Renal pelvis (tissue), 12 donors: ENCODE measurements at places on chromosomes 7 and 10.

- DNase-seq = no peak
Observed at GRCh38 chr10:49325131-49325915, 26.4 kb downstream of the C10orf71 start.

DNA sequence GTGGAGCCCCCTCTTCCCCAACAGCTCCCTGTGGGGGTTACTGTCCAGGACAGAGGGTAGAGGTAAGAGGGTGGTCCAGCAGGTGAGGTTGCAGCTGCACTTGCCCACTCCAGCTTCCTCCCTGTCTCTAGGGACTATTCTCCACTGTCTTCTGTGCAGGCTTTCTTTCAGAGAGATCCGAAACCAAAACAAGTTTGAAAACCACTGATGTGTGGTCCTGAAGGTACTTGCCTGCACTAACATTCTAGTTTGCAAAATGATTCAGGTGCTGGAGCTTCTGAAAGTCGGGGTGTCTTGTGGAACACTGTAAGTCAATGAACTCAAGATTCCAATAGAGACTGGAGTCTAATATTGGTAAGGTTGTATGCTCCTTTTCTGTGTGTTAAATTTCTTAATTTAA is 63.1 kb downstream of the BLNK start:
- no peak for DNase-seq

DNA sequence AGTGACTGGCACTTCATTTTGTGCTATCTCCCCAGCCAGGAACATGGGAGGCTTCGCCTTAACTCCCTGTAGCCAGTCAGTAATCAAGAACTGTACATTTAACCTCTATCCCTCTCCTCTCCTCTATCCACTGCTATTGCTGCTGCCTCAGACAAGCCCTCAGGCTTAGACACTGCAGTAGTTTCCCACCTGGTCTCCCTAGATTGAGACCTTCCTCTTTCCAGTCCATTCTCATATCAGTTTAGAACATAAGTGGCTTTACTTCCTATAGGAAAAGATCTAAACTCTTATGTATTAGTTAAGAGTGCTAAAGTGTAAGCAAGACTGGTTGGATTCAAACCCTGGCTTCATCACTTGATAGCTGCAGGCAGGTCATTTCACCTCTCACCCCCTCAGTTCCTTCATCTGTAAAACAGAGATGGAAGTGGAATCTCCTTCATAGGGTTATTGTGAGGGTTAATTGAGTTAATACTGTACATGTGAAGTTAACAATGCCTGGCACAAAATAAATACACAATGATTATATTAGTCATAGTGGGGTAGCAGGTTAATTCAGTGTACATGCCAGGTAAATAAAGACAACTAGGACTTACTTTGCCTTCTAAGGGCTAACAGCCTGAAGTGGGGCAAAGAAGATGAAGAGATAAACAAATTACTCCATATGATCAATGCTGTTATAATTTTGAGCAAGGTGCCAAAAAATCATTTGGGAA is 76.1 kb downstream of the ZNF277 start:
- DNase-seq = no peak

DNA sequence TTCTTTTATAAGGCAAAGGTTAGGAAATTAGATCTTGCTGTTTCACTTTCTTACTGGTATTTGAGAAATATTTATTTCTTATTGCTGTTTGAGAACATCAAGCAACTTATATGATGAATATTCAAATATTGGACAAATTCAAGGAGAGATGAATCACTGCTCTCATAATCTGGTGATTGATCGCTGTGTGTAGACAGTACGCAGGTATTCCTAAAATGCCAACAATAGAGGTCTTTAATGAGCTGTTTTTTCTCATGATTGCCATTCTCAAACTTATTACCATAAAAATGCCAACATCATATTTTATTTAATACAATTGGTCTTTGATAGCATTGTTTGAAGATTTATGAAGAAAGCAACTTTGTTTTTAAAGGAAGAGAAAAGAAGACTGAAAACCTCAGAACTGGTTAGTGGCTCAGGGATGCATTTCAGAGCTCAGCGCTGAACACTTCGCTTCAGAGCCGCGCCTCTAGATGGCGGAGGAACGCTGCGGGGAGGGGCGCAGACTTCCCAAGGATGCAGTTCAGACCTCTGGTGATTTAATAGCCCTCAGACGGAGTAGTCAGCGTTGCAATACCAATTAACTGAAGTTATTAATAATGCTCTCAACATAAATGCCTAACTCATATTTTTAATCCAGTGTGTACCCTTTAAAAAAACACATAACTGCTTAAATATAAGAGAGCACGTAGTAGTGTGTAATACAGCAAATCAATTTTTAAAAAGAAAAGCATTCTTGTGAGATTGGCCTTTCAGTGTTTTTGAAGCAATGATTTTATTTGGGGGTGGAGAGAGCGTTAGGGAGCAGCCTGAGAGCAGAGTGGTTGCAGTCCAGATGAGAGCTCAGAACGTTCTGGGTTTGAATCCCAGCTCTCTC is 38.5 kb upstream of the STEAP4 start:
- peak; percentile 58 for DNase-seq

DNA sequence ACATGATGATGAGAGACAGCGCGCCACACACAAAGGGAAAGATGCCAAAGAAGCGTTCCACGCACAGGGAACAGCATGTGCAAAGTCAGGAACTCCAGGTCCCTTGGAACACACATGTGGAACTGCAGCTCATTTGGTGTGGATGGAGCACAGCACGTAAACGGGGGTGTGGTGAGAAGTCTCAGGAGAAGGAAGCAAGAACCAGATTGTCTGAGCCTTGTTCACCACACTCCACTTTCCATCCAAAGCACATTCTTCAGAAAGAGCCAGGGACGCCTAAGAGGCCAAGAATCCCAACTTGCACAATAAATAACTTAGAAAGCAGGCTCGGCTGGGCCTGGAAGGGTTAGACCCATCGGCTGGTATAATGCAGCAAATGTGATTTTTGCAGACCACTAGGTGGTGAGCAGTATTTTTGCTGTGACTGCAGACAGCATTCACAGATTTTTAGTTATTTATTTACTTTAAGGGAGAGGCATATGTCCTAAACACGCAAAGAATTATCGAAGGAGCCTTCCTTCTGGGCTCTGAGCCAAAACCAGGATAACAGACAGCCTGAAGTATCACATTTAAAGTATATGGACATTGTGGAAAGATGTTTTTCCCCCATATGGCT is 27.9 kb upstream of the ASCC1 start:
- DNase-seq = peak; percentile 74

- no peak for DNase-seq
Observed at GRCh38 chr10:11162828-11163599, 145.3 kb downstream of the CELF2 start.

DNA sequence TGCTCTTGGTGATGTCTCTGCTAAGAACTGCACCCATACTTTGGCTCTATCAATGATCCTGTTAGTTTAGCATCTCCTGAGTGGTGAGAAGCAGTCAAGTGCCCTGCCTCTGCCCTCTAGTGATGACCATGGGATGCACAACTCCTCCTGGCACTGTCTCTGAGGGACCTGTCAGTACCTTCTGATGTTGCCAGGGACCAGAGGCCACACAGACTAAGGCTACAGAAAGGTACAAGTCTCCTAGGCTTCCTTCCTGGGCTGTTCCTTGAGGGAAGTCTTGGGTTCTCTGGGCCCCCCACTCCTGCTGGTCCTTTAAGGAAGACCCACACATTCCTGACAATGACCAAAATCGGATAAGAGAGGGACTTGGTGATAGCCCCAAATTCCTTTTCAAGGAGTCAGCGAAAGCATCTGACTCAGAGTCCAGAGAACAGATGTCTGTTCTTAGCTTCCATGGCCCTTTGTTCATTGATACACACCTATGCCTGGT is 15.3 kb downstream of the NKX2-3 start:
- no peak for DNase-seq

- DNase-seq = no peak
Observed at GRCh38 chr7:40612298-40612697, 477.5 kb downstream of the SUGCT start.

DNA sequence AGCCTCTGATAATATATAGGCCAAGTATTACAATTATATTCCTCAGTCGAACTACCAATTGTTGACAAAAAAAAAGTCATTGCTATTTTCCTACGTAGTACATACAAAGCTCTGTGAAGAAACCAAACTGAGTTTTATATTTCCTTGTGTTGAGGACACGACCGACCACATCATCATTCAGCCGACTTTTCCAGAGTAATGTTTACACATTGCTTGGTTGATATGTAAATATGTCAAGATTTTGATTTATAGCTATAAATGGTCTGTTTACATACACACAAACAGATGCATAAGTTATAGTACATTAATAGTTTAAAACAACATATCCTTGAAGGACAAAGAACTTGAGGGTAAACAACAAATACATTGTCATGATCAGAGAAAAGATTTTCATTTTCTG is 121.5 kb downstream of the CRPPA start:
- no peak for DNase-seq

DNA sequence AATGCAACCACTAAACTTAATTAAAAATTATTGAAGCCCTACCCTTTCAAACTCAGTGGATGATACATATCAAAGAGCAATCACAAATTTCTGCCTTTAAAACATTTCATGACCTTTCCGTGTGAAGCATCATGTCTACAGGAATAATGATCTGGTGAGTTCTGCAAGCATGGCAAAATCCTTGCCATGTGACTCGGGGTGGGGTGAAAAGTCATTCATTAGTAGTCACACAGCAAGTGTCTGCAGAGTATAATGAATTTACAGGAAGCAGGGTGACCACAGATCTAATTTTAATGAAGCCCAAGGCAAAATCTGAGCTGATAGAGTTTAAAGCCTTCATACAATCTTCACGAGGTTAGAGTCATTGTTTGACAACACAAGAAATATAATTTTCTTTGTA is 351.9 kb downstream of the THSD7A start:
- no peak for DNase-seq

- no peak for DNase-seq
Observed at GRCh38 chr7:18144166-18144565, 116.5 kb upstream of the PRPS1L1 start.

DNA sequence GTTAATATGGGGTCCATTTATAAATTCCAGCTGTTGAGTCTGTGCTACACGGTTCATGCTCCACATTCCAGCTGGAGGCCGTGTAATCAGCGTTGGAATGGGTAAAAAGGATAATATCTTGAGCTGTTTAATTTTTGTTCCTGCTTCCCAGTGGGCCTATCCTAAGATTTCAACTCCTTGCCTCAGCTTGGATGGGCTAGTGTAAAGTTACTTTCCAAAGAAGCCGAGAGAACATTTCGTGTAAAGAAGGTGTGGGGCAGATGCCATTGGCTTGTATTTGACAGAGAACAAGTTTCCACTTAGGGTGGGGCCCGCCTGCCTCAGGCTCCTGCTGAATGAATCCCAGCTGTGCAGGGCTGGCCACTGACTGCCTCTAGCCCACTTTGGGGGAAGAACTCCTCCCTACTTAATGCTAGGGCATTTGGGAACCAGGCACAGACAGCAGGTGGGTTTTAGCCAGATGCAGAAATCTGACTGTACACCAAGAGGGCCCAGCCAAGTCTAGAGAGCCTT is 125.9 kb upstream of the LYZL2 start:
- no peak for DNase-seq

DNA sequence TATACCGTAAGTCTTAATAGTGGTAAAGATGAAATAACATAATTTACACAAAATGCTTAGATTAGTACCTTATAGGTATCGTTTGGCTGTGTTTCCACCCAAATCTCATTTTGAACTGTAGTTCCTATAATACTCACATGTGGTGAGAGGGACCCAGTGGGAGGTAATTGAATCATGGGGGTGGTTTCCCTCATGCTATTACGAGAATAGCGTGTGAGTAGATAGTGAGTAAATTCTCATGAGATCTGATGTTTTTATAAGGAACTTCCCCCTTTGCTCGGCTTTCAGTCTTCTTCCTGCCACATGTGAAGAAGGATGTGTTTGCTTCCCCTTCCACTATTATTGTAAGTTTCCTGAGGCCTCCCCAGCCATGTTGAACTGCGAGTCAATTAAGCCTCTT is 426.3 kb upstream of the POT1 start:
- no peak for DNase-seq

DNA sequence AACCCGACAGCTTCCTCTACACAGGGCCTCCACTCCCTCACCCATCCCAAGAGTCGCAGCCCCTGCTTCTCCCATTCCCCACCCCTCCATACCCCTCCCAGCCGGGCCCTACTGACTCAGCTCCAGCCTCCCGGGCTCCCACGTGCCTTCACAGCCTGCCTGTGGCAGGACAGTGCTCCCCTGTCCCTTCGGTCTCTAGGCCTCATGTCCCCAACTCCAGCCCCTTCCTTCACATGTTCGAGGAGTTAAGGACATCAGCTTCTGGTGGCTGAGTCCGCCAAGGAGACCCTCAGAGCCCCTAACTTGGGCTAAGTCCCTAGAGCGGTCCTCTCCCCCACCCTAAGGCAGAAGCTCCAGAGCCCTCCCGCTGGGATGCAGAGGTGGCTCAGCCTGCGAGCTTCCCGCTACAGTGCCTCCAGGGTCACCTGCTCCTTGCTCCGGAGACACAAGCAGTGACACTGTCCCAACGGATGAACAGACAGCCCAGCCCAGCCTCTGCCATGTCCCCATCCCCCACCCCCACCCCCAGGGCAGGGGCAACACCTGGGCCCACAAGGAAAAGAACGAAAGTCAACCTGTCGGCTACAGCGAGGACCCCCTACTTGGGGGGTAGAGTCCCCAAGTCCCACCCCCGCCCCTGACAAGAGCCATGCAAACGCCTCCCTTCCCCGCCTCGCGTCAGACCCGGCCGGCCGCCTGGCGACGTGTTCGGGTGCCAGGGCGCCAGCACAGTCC is 716 bp downstream of the SMARCD3 start:
- no peak for DNase-seq

- no peak for DNase-seq
Observed at GRCh38 chr10:103083266-103083976, 109.7 kb downstream of the NT5C2 start.

- DNase-seq = no peak
Observed at GRCh38 chr7:35256256-35257175, 2.6 kb upstream of the TBX20 start.

DNA sequence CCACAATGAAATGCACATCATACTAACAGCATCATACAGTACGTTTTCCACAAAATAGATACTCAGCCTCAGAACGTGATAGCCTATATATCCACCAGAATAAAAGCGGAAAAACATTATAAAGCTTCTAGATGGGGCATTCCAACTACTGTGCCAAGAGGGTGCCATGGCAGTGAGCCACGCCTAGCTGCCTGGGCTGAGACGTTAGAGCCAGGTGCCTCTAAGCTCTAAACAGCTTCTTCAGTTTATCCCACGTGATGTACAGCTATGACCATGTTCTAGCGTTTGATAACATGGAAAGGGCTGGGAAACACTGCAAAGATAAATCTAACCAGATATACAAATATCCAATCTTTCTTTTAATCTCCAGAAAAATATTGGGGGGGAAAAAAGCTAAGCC is 17.8 kb downstream of the USP6NL start:
- no peak for DNase-seq

GRCh38 chr10:95261926-95262325 is 28.9 kb downstream of the PDLIM1 start:
- no peak for DNase-seq

GRCh38 chr7:22723181-22723601 is 3.8 kb upstream of the IL6 start:
- no peak for DNase-seq

DNA sequence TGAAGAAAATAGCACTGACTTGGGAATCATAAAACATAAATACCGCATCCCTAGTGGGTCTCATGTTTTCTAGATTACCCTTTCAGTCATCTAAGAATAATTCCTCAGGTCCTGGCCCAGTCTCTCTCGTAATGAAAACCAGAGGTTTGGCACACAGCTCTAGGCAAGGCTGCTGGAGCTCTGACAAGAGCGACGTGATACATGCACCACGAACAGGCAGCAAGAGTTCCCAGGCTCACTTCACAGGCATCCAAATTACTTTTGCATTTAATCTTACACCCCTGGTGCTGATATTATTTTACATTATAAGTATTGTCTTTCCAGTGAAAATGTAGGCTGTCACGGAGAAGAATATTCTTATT is 105.2 kb downstream of the THSD7A start:
- no peak for DNase-seq
